ENCODE measurements at places on chromosomes 2 and 18.

DNA sequence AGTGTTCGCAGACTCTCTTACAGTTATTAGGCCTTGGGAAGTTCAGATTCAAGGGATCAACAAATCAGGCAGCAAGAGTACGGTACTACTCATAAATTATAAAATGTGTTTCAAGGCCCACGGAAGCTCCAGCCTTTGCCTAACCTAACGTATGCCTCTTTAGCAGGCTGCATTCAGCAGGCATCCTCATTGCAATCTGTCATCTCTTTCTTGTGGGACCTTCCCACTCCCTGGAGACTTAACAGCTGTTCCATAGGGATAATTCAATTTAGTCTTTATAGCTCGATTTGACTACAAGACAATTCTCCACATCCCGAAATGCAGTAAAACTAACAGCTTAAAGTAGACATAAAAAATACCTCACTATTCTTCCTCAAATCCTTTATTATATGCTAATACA lies 453.7 kb downstream of the CNTNAP5 start:
- DNase-seq = no peak

DNA sequence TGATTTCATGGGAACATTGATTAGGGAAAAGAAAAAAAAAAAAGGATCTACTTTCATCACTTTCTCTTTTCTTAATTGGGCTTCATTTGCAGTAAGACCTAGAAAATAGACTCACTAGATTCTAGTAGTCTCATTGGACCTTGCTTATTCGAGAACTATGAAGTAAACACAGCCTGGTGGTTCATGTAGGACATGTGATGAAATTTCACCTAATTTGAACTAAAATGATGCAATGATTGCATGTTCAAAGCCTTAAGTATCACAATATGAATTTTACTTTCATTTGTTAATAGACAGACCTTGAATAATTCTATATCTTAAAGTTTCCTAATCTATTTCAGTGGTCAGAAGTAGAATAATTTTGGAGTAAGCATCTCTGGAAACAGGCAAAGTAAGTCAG lies 688.9 kb upstream of the NRXN1 start:
- DNase-seq = no peak

DNA sequence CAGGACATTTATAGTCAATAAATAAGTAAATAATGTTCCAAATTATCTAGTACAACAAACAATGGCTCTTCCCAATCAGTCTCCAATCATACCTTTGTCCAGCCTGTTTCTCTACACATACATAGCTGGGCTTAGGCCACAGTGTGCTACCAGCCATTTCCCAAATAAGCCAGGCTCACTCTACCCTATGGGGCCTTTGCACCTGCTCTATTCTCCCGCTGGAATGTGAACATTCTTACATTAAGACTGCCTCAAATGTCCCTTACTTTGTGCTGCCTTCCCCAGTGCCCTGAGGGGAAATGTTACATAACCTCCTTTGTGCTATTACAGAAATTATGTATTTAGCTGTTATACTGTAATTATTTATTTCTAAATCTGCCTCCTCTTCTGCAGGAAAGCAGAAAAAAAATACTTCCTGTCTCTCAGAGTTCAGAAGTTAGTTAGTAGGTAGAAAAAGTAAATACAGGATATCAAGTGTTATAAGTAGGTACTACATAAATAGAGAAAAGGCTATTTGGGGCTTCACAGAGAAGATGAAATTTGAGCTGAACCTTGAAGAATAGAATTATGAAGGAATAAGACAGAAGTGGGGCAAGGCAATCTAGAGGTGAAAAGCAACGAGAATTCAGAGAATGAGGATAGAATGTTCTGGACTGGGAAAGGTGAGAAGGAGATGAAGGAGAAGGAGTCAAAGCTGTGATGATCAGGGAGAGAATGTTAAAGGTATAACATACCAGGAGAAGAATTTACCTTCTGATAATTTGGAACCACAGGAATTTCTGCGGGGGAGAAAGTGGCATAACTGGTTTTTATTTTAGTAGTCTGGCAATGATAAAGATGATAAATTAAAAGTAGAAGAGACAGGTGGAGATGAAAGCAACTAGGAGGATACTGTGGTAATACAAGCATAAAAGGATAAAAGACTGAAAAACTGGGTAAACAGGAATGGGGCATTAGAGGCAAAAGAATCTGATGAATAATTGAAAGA lies 37.0 kb downstream of the ROCK1 start:
- no peak for DNase-seq

GRCh38 chr2:238412067-238412767 lies 14.5 kb upstream of the ASB1 start:
- DNase-seq = no peak

GRCh38 chr2:24402242-24403097 lies 42.1 kb upstream of the ITSN2 start:
- no peak for DNase-seq

DNA sequence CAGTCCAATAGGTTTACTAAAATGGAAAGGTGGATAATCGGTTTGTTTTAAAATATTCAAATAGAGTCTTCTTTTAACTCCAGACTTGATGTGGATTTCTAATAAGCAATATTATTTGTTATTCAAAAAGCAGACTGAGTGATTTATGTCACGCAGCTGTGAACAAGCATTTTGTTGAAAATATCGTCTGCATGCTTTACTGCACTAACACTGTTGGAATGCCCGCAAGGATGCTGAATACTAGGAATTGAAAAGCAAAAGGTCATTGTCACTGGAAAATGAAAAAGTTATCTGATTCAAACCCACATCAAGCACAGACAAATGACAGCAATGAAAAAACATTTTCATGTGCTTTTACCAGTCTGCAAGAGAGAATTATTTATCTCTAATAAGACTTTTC lies 31.1 kb downstream of the CHN1 start:
- DNase-seq = no peak

- no peak for DNase-seq
Measured at GRCh38 chr2:80057956-80058355, 246.6 kb downstream of the LRRTM1 start.

DNA sequence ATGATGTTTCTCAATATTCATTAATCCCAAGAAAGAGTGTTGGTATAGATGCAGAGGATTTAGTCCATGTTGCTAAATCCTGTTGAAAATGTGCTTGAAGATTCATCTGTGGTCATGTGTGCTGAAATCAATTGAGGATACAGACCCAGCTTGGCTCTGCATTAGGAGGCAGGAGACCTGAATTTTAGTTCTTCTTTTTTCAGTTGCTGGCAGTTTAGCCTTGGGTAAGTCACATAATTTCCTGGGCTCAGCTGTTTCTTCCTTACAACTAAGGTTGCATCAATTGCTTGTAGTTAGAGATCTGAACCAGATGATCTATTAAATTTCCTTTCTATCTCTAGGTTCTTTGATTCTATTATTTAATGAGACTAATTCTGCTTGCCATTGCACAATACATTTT lies 54.4 kb downstream of the SETBP1 start:
- no peak for DNase-seq

GRCh38 chr2:100628506-100628905 lies 65.7 kb downstream of the PDCL3 start:
- DNase-seq = no peak

DNA sequence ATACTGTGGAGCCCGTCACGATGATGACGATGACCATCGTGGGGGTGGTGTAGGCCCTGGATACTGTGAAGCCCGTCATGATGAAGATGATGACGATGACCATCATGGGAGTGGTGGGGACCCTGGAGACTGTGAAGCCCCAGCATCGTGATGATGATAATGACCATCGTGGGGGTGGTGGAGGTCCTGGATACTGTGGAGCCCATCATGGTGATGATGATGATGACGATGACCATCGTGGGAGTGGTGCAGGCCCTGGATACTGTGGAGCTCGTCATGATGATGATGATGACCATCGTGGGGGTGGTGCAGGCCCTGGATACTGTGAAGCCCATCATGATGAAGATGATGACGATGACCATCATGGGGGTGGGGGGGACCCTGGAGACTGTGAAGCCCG lies 81.0 kb upstream of the SALL3 start:
- no peak for DNase-seq

DNA sequence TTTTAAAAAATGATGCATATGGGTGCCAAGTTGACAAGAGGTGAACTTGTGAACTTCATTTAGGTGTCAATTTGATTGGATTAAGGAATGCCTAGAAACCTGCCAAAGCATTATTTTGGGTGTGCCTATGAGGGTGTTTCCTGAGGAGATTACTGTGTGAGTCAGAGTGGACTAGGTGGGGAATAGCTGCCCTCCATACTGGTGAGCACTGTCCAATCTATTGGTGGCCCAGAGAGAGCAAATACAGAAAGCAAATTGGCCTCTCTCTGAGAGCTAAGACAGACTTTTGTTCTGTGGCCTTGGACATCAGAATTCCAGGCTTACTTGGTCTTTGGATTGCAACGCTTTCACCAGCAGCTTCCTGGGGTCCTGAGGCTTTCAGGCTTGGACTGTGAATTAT lies 388.0 kb downstream of the SUCLG1 start:
- no peak for DNase-seq

DNA sequence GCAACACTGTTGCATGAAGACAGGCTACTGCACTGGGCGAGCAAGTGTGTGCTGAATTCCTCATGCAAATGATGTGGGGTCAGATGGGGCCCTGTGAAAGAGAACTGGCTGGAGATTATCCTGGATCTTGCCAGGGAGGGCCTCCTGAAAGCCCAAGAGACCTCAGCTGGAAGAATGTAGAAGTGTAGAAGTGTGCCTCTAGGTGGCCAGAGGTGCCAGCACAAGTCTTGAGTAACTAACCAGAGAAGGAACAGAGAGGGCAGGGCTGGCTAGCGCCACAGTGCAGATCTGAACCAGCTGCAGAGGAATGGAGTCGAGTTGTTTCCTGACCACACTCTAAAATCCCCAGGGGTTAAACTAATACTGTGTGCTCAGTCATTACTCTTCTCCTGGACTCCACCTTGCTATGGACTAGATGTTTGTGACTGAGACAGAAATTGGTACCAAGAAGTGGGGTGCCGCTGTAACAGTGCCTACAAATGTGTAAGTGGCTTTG lies 399.3 kb downstream of the LRATD1 start:
- DNase-seq = no peak

- DNase-seq = no peak
Measured at GRCh38 chr2:234457421-234457820, 39.5 kb downstream of the ARL4C start.

GRCh38 chr2:132804051-132804450 lies 134.0 kb upstream of the LYPD1 start:
- DNase-seq = no peak

- DNase-seq = no peak
Measured at GRCh38 chr2:217412277-217412676, 552.4 kb upstream of the TNP1 start.

DNA sequence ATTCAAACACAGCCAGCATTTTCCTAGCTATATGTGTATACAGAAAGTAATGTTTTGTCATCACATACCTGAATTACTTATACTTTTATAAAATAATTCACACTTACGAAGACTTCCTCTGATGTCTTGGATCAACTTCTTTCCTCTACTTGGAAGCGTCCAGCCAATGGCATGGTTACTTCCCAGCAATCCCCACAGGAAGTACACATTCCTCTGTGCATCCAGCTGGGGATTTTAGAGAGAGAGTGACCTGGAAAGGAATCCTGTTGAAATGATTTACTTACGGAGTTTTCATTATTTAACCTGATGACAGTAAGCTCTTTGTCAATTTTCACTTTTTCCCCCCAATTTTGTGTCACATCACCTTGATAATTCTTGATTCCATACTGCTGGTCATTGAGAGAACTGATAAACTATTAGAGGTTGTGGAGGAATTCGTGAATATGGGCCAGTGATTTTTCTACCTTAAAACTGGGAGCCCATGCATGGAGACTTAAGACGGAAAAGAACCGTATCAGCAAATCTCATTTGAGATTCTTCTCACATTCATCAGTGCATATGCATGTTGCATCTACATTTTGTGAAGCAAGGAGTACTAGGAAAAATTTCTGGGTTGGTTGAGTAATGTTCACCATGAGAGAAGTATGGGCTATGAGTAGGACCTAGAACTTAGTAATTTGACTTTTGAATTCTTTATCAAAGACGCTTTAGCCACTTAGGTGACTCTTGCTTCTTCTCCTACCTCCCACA lies 9.0 kb upstream of the IL18R1 start:
- no peak for DNase-seq

GRCh38 chr2:196112418-196113034 lies 43.9 kb upstream of the DNAH7 start:
- DNase-seq = no peak

DNA sequence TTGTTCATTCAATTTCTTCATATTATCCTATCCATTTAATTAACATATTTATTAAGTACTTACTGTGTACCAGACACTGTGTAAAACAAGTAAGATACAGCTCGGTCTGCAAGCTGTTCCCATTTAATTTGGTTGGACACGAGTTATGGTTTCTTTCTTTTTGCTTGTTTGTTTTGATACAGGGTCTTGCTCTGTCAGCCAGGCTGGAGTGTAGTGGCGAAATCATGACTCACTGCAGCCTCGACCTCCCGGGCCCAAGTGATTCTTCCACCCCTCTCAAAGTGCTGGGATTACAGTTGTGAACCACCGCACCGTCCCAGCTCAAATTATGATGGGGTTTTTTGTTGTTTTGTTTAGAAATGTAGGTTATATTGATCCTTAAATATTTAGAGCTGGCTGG lies 9.0 kb downstream of the CYBRD1 start:
- DNase-seq = no peak

DNA sequence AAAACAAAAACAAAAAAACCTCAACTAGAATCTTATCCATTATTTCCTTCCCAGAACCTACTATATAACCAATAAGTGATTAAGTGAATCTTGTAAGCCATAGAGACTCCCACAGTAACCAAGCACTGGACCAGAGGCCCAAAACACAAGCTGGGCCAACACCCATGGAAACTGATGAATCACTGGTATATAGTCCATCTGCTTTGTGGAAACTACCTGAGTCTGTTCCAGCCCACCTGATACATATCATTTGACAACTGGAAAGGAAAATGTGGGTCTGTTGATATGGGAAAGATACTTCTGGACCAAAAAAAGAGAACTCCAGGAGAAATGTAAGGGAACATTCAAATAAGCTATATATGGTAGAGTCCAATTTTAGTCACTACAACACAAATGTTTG lies 252.8 kb downstream of the MREG start:
- DNase-seq = no peak

- DNase-seq = peak; percentile 71
Measured at GRCh38 chr2:221517696-221518151, 54.4 kb downstream of the EPHA4 start.

DNA sequence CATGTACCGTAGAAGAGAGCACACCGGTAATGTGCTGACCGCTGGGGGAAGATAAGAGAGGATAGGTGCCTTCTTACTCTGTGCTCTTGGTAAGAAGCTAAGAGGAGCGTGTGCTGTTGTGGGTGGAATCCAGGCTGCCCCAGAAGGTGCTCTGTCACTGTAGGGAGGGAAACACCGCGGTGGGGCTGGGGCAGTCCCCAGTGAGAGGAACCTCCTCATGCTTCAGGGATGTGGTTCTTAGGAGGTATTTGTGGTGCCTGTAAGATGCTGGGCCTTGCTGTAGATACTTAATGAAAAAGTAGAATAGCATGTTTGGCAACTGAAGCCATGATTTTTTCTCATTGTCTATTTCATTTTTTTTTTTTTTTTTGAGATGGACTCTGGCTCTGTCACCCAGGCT lies 1.1 kb downstream of the COLEC11 start:
- peak; percentile 50 for DNase-seq

- DNase-seq = no peak
Measured at GRCh38 chr18:62643181-62643580, 72.2 kb upstream of the PHLPP1 start.

- DNase-seq = no peak
Measured at GRCh38 chr2:236088368-236089057, 79.7 kb downstream of the GBX2 start.

- DNase-seq = no peak
Measured at GRCh38 chr2:9570182-9571060, 14.8 kb upstream of the ADAM17 start.

- DNase-seq = no peak
Measured at GRCh38 chr2:174392706-174393105, 2.8 kb upstream of the SCRN3 start.

- no peak for DNase-seq
Measured at GRCh38 chr2:240346015-240346752, 89.3 kb upstream of the GPC1 start.
